Esophagus muscularis mucosa (tissue), 4 donors: ENCODE measurements at places on chromosomes 3 and 15.

DNA sequence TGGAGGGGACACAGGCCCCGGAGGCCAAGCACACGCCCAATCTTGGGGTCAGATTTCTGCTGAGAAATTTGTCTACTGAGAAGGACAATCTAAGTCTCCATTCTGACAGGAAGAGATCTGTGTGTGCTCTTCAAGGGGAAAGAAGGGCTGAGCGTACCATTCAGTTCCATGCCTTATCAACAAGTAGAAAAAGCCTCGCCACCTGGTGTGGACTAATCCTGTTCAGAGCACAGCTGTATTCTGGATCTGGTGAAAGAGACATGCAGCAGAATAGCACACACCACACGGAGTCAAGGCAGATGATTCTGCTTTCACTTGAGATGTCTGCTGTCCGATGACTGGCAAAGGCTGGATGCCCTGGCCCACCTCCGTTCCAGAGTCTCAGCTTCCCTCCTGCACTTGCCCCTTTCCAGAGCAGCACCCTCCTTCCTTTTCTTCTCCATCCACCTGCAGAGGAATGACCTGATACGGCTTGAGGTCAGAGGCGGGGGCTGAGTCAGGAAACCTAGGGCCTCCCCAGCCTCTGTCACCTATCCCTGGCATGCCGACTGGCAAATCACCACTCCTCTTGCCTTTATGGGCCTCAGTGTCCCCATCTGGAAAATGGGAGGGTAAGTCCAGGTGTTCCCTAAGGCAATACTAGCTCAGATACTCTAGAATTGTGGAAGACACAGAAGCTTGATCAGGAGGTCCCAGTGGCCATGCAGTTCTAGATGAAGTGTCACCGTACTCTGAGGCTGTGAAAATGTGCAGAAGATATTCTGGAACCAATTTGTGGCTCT lies 36.9 kb upstream of the CTSH start:
- DNase-seq, result no peak

- no peak for DNase-seq
These were observed 113.3 kb downstream of the TBC1D2B start for GRCh38 chr15:77964193-77964592.

GRCh38 chr3:119340014-119340413 lies 45.8 kb downstream of the ARHGAP31 start:
- DNase-seq, result no peak

- DNase-seq, result no peak
These were observed 43.7 kb upstream of the ADPGK start for GRCh38 chr15:72827226-72827625.

GRCh38 chr3:145882436-145882835 lies 278.5 kb downstream of the PLOD2 start:
- no peak for DNase-seq

DNA sequence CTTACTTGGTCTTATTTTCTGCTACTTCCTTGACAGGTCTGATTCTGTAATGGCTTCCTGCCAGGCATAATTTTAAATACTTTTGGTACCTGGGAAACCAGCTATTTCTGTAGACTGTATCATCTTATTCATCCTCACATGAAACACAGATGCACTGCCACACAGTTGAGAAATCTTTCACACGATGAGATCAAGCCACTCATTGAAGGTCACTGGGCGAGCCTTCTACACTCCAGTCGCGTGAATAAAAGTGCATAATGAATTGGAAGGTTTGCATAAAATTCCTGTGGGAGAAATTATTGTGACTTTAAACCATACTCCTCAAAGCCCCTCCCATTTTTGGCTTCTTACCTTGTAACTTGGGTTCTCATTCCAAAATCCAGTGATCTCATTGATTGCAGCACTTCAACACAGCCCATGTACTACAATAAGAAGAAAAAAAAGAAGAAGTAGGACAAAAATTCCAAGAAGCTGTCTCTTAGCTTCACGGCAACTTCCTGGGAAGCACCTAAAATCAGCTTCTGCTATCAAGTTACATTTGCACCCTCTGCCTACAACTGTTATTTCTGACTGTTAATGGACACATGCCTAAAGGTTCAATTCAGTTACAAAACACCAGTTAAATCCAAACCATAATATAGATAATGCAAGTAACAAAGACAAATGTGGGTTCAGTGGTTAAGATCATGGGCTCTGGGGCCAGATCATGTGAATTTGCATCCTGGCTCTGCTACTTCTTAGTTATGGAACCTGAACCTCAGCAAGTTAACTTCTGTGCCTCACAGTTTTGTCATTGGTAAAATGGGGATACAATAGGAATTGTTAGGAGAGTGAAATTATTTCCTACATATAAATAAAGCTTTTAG lies 39.0 kb downstream of the SHC4 start:
- DNase-seq, result no peak
